ENCODE measurements at places on chromosomes 16 and 17.

- peak; percentile 55 for DNase-seq
Observed at GRCh38 chr17:1108765-1109605, 70.8 kb downstream of the ABR start.

DNA sequence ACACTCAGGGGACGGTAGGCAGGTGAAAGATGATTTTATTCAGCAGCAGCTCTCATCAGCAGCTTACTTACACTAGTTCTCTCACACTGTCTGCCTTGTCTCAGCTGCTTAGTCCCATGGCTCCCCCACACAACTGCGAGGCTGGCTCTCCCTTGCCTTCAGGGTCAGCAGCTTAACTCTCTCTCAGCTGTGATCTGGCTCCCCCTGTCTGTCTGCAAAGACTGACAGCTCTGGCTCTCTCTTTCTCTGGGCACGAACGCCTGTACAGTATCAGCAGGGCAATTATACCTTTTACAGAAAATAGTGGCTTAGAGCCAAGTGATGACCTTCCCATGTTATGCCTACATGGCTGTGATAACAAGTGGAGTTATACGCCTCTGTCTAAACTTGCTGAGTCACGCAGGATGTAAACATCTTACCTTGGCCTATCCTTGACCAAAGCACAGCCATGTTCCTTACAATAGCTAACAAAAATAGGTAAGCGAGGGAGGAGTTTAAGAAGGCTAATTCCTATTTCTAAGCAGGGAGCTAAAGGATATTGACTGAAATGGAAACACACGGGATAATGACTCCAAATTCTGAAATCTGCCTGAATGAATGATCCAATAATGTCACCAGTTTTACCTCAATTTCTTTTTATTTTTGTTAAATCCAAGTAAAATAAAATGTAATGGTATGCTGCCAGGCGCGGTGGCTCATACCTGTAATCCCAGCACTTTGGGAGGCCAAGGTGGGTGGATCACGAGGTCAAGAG, 1.1 kb upstream of the NDUFAB1 start:
- DNase-seq = peak; percentile 44

DNA sequence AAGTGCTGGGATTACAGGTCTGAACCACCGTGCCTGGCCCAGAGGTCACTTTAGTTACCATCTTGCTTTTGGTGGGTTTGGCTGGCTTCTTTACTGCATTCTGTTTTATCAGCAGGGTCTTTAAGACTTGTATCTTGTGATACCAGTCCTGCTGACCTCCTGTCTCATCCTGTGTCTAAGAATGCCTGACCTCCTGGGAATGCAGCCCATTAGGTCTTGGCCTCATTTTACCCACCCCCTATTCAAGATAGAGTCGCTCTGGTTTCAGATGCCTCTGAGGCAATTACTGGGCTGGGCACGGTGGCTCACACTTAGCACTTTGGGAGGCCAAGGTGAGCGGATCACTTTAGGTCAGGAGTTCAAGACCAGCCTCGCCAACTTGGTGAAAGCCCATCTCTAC, 63.8 kb downstream of the MFSD11 start:
- no peak for DNase-seq

DNA sequence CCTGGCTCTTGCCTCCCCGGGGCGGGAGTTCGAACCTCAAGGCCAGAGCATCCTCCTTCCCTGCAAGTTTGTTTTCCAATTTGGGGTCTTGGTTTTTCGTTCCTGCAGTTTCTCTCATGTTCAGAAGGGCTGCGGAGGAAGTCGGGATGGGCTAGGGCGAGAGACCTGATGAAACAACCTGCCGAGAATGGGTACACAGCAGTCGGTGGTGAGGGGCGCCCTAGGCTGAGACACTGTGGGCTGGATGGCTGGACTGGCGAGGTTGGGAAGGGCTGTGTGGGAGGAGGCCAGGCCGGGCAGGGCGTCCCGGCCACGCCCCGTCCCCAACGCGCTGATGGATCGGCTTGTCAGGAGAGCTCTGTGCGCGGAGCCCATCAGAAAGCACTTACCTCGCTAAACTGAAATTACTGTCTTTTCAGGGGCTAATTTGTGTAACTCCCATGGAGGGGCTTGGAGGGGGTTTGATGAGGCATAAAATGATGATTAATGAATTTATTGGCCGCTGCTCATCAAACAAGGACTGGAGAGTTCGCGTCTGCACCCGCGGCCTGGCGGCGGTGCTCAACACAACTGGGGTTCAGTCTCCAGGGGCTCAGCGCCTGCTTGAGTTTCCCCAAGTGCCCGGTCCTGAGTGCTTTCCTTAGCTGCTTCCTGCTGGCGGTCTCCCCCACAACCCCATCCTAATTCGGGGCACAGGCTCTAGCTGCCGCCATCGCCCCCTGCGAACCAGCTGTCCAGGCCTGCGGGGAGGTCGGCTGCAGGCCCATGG, 9.0 kb downstream of the IRX5 start:
- DNase-seq = no peak

DNA sequence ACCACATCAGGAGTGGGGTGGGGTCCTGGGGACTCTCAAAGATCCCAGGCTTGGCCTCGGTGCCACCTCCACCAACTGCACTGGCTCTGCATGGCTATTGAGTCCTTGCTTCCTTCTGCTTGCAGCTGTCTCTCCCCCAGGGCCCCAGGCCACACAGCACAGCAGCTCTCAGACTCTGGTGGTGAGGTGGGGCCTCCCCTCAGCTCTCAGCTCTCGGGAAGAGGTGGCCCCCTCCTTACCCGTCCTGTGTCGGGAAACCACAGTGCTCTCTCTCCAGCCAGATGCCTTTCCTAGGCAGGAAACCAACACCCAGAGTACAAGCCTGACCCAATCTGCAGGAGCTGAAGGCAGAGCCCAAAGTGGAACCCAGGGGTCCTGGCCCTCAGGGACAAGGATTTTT, 18.5 kb downstream of the SRCIN1 start:
- DNase-seq = no peak

DNA sequence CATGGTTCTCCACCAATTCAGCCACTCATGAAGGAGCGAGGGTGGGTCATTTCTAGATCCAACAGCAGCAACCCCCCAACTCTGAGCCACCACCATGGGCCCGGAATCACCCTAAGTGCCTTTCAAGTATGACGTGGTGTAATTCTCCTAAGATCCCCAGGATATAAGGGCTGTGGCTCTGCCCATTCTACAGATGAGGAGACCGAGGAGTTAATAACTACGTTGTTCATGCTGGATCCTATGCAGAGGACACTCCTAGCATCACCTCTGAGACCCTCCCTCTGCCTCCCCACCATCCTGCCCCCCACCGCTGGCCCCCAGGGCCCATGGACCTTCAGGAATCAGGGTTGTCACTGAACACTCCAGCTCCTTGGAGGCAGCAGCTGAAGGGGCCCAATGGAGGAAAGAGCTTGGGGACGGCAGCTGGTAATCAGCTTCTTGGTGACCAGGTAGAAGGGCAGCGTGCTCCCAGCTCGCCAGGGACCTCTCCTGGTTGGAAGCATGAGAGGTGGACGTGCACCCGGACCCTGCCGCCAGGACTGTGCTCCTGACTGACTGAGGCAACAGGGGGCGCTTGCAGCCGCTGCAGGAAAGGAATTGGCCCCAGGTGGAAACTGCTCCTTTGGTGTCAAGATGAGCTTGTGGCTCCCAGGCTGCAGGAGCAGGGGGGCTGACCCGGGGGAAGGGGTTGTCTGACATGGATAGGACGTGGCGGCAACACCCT, 28.2 kb upstream of the CACNG1 start:
- no peak for DNase-seq

DNA sequence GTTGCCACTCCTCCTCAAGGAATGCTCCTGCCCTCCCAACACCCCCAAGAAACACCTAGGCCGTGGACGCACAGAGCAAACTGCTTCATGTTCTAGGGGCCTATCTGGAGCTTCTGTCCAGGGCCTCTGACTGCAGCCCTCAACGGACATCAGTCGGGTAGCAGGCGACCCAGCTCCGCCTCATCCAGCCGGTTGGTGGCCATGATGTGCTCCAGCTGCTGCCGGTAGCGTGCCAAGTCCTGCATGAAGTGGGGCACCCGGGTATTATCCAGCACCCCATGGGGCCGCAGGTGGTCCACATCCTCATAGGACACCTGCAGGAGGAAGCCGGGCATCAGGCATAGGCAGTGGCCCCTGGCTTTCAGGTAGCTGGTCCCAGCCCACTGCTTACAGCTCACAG, 6.3 kb downstream of the NOL3 start:
- no peak for DNase-seq

DNA sequence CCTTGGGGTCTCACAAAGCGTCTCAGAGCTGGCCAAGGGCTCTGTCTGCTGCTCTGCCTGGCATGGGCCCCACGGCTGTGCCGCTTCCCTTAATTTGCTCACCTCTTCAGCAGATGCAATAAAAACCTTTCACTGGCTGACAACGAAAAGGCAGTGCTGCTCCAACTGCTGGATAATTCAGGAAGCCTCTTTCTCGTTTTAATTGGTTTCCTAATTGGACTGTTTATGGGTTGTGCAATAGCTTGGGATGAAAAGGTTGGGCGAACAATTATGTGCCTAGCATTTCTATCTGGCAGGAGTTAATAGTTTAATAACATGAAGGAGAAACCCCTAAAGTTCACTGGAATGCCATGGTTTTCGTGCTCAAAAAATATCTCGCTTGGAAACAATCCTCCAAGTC, 234.1 kb upstream of the IRX5 start:
- DNase-seq = no peak

DNA sequence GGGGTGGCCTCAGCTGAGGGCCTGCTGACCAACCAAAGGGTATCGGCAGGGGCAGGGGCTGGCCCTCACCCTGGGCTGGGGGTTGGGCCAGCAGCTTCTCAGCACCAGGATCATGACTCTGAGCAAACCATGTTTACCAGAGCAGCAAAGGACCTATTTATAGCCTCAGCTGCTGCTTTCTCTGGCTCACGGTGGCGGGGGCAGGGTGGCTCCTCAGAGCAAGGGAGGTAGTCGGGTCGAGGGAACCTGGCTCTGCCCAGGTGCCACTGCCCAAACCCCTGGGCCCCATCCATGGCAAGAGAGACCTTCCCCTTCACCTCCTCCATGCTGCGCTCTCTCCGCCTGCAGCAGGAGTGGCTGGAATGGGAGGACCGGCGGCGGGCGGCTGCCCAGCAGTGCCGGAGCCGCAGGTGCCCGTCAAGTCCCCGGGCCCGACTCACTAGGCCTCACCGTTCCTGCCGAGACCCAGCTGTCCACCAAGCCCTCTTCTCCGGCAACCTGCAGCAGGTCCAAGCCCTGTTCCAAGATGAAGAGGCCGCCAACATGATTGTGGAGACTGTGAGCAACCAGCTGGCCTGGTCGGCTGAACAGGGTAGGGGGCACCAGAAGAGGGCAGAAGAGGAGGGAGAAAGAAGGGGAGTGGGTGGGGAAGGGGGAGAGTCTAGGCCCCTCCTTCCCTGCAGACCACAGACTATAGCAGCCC, at the start of gene ASB16:
ASB16 (plus strand) TSS at position 206 of the 703 bp plus-strand sequence; CDS start at position 292, 86 bp downstream.
- no peak for DNase-seq

DNA sequence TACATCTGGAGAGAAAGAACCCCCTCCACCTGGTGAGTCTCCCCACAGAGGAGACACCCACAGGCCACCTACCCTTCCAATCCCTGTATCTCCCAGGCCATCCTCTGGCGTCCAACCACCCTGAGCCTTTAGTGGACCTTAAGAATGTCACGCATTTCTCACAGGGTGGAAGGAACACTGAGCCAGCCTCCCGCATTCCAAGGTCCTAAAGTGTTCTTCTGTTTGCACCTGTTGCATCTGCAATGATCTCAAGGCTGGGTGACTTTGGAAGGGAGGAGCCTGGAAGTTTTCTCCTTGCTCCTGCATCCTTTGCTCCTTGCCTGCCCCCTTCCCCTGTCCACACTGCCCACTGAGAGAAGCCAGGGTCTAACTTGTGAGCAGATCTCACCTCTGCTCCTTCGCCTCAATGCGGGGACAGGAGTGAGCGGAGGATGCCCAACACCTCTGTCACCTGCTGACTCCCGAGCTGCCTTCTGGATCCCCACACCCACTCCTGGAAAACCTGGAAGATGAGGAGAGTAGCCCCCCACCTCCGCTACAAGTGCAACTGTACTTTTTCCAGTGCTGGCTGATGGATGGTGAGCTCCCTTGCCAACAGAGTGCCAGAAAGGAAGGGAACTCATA, 3.7 kb downstream of the CHST5 start:
- no peak for DNase-seq

DNA sequence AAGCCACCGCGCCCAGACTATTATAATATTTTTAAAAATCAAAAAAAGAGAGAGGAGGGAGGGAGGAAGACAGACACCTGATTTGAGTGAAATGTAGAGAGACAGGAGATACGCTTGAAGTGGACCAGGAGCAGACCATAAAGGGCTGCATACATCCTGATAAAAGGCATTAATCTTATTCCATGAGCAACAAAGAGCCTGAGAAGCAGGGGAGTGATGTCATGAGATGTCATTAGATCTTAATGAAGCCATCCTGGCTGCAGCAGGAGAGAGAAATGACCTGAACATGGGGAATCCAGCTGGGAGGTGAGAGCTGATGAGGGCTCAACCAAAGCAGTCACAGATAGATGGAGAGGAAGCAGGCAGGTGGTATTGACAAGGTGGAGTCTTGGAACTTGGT, 5.2 kb upstream of the HID1 start:
- DNase-seq = no peak

DNA sequence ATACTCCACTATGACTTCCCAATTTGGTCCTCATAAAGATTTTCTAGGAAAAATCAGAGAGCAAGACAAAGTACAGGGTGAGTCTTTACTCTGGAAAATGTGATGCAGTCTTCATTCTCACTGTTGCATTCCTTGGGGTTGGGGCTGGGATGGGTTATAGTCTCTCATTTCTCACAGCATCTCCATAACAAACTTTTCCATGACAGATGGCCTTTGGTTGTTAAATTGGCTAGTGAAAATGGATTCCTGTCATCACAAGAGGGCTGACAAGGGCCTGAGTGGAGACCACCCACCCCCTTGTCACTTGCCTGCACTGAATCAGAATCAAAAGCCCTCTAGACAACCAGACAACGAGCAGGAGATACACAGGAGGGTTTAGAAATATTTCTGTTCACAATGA, 174.6 kb downstream of the AATF start:
- no peak for DNase-seq

DNA sequence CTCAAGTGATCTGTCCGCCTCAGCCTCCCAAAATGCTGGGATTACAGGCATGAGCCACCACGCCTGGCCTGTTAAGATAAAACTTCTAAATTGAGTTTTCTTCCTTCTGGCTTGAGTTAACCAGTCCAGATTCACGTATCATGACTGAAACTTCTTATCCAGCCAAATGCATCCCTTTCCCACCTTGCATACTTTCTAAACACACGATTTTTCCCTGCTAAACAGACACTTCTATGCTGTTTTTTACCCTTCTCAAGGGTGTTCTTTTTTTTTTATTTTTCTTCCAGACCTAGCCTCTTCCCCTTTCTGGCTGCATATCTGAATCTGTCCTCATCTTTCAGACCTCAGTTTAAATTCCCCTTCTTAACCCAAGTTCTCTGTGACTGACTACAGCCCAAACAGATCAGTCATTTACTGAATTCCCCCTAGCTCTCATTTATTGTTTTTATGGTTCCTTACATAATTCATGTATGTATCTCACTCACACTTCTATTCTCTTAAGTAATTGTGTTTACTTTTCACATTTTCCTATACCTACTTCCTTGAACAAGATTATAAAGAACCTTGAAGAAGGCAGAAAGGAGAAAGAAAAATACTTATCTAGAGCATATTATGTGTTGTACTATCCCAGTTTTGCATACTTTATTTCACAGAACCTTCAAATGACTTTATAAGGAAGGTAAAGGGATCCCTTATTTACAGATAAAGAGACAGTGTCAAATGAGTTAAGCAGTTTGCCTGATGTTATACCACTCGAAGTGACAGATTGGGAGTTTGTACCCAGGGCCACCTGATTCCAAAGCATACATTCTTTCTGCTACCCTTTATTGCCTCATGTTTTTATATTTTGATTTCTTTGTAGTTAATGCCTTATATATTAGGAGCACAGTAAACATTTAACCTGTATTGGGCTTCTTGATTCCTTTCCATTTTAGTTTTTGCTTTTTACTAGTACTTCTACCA, 5.2 kb downstream of the EVI2B start:
- no peak for DNase-seq
